Activated CD8-positive, alpha-beta memory T cell treated with anti-CD3 and anti-CD28 coated beads for 1 hour (primary cell): ENCODE measurements at places on chromosomes 7 and 10.

- no peak for DNase-seq
These were observed 957.4 kb upstream of the LRRTM3 start for GRCh38 chr10:65968437-65968836.

- no peak for DNase-seq
These were observed 101.8 kb downstream of the CALN1 start for GRCh38 chr7:72310301-72310700.

DNA sequence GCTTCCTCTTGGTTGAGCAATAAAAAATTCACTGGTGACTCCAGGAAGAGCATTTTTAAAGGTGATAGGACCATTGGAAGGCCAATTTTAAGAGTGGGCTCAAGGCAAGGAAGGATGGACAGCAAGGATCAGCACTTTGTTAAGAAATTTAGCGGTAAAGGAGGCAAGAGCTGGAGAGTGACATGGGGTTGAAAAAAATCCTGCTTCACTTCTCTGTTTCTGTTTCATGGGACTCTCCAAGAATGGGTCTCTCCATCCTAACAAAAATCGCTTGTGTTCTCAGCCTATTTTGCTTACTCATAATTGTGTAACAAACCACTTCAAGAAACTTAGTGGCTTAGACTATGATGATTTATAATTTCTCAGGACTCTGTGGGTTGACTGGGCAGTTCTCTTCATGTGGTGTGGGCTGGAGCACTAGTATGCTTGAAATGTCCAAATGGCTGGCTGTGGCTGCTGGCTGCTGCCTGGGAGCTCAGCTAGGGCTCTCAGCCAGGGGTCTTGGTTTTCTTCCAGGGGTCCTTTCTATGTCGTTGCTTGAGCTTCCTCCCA lies 59.8 kb upstream of the ZNRF2 start:
- no peak for DNase-seq

DNA sequence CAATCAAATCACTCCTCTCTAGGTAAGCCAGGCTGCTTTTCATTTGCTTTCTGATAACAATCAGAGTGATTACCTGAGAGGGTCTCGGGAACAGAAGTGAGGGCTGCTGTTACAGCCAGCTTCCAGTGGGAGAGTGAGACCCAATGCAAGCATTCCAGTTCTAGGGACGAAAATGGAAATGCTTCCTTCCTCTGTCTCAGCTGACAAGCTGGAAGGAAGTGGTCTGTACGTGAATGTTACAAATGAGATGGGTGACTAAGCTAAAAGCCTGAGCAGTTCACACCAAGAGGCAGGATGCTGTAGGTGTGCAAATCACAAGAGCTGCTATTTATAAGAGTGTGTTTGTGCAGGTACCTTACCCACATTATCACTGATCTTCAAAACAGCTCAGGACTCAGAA lies 772.4 kb downstream of the GRID1 start:
- DNase-seq, result no peak

DNA sequence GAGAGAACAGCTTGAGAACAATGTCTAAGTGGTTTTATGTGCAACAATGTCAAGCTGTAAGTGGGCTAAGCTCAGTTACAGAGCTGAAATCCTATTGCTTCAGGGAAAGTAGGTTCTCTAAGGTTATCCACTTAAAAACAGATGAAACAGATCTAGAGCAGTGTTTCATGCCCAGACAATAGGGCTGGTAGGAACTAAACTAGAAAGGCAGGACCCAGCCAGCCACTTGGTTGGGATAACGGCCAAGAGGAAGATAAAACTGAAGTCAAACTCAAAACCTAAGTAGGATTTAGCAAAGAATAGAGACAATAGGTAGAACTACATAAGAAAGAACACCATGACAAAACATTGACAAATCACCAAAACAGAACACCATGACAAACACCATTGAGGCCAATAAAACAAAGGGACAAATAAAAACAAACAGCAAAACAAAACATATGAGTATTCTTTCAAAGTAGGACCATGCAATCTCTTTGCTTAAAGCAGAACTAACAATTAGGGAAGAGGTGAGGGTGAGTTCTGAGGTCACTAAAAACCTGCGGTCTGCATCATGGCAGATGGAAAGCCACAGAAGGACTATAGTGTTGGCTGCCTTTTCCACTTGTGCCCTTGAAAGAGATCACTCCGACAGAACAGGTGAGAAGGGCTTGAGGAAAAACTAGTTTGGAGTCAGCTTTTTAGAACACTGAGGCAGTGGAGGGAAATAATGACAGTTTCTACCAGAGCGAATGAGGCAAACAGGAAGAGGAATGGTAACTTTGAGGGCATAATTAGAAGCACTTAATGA lies 81.0 kb downstream of the HGF start:
- DNase-seq, result no peak

DNA sequence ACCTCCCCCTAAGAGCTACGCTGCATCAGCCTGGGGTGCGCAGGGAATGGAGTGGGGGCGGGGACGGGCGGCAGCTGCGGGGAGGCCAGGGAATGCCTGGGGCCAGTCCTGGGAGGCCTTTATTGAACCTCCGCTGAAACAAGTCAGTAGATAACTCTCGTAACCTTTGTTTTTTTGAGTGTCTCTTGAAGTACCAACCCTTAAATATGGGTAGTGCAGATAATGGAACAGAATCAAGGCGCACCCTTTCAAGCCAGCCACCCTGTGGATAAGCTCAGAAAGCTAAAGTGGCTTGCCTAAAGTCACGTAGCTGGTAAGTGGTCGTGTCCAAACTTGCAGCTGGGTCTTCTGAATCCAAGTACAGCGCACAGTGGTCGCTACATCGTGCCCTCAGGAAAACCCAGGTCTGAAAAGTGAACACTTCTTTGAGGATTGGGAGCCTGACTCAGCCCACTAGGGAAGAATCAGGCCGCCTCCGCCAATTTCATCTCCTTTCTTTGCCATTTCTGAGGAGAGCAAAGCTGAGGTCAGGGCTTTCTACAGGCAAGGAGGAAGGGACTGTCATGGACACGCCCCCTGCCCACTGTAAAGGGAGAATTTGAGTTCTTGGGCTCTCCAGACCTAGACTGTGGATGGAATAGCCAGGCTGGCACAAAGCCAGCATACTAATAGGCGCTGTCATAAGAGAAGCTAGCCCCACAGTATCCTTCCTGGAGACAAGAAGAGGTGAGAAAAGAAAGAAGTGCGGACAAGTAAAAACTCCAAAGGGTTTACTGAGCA lies 3.2 kb upstream of the EGR2 start:
- no peak for DNase-seq

GRCh38 chr10:45063591-45064231 lies 63.0 kb downstream of the ZNF22 start:
- no peak for DNase-seq

DNA sequence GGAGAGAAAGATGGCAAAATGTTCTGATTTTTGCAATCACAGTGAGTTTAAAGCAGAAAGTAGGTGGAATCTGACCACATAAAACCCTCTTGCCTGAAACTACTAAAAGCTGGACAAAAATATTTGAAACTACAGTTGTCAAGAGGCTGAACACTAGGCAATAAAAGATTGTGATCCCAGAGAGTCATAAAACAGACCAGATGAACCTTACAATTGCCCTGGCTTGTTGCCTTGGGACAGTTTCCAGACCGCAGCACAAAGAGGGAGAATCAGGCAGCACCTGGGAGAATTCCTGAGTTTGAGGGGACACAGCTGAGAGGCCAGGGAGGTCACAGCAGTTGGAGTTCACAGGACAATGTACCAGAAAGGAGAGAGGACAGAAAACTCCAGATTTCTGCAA lies 107.3 kb upstream of the NANOS1 start:
- no peak for DNase-seq

GRCh38 chr10:132696728-132697577 lies 89.0 kb downstream of the NKX6-2 start:
- DNase-seq, result no peak

GRCh38 chr7:134254311-134254710 lies 62.4 kb downstream of the SLC35B4 start:
- DNase-seq, result no peak
